ENCODE measurements at places on chromosomes 1 and 21.

- DNase-seq: no peak
Measured at GRCh38 chr1:37851782-37852210, 7.6 kb downstream of the MTF1 start.

- DNase-seq: no peak
Measured at GRCh38 chr1:15543589-15544568, 17.2 kb downstream of the DNAJC16 start.

DNA sequence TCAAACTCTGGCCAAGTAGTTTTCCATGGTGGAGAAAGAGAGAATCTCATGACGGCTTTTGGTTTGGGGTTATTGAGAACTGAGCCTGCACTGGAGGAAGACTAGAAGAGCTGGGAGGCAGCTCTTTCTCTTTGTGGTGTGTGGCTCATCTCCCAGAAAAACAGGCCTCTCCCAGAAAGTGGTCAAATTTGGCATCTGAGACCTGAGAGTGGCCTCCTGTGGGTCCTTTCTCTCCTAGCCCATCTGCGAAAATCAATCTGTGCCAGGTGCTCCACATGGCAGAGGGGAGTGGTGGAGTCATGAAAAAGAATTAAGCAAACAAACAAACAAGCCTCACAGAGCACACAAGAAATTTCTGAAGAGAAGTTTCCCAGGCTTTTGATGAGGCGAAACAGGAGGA, 305.0 kb downstream of the ST6GALNAC3 start:
- no peak for DNase-seq

GRCh38 chr1:181548497-181548896, 65.2 kb downstream of the CACNA1E start:
- no peak for DNase-seq

DNA sequence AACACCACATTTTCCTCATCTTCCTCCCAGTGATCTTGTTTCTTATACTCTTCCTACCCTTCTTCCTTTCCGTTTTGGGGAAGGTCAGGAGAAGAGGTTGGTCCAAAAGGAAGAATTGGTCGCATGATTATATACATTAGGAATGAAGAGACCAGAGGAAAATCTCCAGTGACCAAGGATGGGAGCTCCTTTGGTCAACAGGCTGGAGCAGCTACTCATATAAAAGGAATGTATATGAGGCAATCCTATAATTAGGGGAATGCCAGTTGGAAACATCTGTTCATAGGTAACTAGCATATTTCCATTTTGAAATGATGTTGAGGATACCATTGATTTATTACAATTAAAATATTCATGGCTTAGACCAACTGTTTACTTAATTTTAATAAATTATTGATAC, 114.5 kb downstream of the LRRC40 start:
- no peak for DNase-seq

- no peak for DNase-seq
Measured at GRCh38 chr1:230340526-230341161, 85.5 kb downstream of the PGBD5 start.

GRCh38 chr1:198232378-198232777, 75.6 kb downstream of the NEK7 start:
- DNase-seq: no peak

DNA sequence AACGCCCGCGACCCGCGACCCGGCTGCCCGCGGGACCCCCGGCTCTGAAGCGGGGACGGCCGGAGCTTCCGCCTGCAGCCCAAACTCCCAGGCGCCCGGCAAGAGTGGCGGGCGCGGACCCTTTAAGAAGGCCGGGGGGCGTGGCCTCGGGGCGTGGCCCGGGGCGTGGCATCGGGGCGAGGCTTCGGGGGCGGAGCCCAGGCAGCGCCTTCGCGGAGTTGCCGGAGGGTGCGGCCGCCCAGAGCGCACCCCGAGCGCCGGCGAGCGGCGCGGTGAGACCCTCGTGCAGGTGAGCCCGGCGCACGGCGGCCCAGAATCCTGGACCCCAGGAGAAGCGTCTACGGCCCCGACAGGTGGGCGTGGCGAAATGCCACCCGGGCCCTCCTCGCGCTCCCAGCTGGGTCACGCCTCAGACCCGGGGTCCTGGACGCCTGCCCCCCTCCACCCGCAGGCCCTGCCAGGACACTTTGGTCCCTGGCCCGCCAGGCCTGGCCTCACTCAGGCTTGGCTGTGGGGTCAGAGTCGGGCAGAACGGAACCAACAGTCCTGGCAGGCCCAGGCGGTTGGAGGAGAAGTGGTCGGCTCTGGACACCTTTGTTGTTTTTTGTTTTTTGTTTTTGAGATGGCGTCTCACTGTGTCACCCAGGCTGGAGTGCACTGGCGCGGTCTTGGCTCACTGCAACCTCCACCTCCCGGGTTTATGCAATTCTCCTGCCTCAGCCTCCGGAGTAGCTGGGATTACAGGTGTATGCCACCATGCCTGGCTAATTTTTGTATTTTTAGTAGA, 14.4 kb downstream of the RNF223 start:
- peak; percentile 90 for DNase-seq

DNA sequence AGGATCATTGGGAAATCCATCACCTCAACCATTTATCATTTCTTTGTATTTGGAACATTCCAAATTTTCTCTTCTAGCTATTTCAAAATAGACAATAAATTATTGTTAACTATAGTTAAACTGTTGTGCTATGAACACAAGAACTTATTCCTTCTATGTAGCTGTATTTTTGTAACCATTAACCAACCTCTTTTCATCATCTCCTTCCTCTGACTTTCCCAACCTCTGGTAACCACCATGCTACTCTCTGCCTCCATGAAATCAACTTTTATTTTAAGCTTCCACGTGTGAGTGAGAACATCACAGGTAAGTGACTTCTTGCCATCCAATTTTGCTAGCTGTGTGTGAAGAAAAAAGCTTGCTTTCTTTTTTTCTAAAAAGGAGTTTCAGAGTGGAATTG, 418 bp downstream of the IFI44L start:
- no peak for DNase-seq

DNA sequence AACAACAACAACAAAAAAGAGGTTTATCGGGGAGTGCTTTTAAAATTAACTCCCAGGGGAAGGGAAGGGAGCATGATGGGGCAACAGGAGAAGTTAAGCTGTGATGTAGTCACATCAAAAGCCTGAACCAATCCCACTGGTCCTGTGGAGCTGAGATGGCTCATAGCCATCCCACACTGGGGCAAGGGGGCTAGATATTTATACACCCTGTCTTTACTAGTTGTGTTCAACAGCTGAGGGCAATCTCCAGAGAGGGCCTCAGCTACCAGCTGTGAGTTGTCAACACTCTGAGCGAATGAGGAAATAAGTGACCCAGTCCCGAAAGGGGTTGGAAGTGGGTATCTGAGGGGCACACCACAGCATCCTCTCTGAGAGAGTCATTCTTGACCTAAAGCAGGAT, 31.0 kb upstream of the CREG1 start:
- no peak for DNase-seq

DNA sequence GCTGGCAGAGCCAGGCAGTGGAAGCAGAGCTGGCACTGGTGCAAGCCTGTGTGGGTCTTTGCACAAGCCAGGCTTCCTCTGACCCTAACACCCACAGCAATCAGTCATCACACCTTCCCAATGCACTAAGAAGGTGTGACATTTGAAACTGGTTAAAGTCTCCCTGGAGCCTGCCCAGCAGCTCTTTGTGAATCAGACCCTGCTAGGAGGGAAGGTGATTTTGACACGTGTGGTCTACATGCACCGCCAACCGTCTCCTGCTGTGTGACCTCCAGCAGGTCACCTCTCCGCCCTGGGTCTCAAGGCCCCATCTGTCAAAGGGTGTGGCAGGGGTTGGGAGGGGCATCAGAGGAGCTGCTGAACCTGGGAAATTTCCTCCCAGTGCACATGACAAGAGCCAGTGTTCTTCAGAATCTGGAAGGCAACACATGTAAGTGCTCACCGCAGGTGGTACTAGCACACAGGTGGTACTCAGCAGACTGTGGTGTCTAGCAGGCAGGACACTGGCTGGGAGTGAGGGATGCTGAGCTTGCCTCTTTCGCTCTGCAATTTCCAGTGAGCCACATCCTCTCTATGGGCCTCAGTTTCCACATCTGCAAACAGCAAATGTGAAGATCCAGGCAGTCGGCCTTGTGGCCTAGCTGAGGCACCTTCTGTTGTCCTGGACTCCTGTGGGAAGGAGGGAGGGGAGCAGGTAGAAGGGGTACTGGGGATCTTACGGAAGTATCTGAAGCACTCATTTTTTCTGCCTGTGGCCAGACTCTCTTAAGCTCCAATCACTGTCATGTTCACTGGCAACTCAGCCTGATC, 123.2 kb downstream of the DMRTB1 start:
- no peak for DNase-seq

All from activated naive CD8-positive, alpha-beta T cell treated with anti-CD3 and anti-CD28 coated beads, Interleukin-2, amount 50 U/mL, for 16 hours (primary cell).